ENCODE measurements at places on chromosomes 12 and 14.

- no peak for DNase-seq
These were observed 35.9 kb upstream of the CEP83 start for GRCh38 chr12:94495445-94496115.

- DNase-seq = no peak
These were observed 285.4 kb downstream of the ALG10B start for GRCh38 chr12:38601949-38602348.

- no peak for DNase-seq
These were observed 2.2 kb downstream of the BTBD7 start for GRCh38 chr14:93330609-93331000.

- DNase-seq = no peak
These were observed 119.5 kb downstream of the VEZT start for GRCh38 chr12:95337146-95337545.

- no peak for DNase-seq
These were observed 81.4 kb upstream of the ARID2 start for GRCh38 chr12:45648070-45648469.

DNA sequence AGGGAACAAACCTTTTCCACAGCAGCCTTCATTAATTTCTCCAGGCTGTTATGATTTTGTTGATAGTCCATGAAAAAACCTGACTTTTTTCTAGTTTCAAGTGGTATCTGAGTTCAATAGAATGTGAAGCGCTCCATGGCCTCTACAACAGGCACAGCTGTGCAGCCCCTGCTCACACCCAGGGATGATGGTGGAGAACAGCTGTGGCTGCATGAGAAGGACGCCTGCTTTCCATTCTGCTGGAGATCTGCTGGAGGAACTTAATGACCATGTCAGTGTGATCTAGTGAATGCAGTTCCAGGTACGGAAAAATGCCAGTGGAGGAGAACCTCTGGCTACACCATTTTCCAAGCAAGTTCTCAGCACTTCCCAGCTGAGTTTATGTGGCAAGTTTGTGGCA is 80.6 kb downstream of the PIWIL1 start:
- no peak for DNase-seq

- peak; percentile 47 for DNase-seq
These were observed 29.7 kb downstream of the LGR5 start for GRCh38 chr12:71469258-71469750.

- DNase-seq = no peak
These were observed 97.1 kb downstream of the TNFAIP2 start for GRCh38 chr14:103220134-103220981.

DNA sequence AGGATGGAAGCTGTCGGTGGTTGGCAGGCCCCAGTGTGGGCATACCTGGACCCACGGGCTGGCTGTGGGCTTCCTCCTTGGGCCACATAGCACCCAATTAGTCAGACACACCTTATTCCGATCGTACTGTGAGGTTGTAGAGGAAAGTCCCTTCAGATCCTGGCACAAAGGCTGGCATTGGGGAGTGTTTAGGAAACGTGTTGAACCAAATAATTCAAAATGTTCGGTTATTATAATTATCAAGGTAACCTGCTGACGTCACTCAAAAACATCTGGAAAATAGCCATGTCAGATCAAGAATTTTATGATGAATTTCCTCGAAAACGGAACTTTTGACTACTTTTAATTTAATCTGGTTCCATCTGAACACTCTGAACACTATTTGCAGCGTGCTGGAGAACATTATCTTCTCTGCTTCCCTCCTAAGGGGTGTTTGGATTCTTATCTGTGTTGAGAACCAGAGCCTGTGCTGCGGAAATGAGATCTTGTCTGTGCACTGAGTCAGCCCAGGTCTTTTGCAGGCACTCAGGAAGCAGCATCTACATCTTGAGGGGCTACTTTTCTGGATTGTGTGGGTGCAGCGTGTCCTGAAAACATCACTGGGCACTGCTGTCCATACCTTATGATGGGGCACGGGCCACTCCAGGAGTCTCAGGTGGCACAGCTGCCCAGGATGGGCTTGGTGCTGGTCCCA is 100.3 kb downstream of the SLC25A47 start:
- DNase-seq = no peak

GRCh38 chr14:33563901-33564197 is 387.0 kb downstream of the EGLN3 start:
- DNase-seq = no peak

DNA sequence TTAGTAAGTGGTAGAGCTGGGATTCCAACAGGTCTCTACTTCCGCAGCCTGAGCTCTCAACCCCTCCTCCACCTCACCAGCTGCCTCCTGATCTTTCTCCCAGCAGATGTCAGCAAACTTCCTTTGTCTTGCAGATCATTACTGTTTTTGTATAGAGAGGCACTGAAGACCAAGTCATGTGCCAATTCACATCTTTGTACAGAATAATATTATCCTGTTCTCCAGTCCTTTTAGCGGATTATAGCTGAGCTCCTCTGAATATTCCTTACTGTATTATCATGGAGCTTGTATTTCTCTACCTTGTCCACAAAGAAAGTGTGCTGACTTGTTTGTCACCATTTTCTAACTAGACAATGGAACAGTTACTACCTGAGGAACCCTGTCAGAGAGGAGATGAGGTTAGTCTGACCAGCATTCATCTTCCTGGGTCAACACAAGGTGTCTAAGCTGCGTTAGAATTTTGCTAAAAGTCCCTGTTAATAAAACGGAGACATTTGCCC is 142.3 kb upstream of the ARHGAP5 start:
- peak; percentile 77 for DNase-seq

- DNase-seq = no peak
These were observed 7.2 kb upstream of the RBM19 start for GRCh38 chr12:113973109-113973904.

GRCh38 chr14:75147423-75148071 is 20.7 kb upstream of the NEK9 start:
- peak; percentile 21 for DNase-seq

DNA sequence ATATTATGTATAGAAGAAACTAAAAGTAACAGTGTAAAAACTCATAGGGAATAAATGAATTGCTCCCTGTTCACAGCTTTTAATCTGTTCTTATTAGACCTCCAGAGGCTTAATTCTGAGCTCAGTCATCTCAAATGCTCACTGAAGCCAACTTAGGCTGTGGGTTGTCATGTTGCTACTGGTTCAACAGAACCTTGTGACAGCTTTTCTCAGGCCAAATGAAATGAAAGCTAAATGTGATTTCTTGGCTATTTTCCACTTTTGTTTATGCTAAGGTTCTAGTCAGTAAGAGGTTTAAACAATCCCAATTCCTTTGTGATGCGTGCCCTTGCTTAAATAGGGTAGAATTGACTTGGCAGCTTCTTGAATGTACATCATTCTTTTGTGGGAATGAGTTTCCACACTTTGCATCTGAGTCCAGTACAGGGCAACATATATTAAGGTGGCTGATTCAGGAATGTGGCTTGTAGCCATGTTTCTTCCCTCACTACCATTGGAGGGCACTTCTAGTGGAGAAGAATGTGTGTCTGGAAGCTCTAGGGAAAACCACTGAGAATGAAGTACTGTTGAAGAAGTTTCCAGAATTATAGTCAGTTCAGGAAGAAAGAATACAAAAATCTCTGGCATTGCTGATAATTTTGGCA is 156.4 kb downstream of the NEDD1 start:
- no peak for DNase-seq

GRCh38 chr12:79275631-79276030 is 411.1 kb downstream of the SYT1 start:
- peak; percentile 21 for DNase-seq
